ENCODE measurements at places on chromosomes 13 and 19.

GRCh38 chr19:12665281-12665573, 1.3 kb downstream of the MAN2B1 start:
- DNase-seq = peak; percentile 95

DNA sequence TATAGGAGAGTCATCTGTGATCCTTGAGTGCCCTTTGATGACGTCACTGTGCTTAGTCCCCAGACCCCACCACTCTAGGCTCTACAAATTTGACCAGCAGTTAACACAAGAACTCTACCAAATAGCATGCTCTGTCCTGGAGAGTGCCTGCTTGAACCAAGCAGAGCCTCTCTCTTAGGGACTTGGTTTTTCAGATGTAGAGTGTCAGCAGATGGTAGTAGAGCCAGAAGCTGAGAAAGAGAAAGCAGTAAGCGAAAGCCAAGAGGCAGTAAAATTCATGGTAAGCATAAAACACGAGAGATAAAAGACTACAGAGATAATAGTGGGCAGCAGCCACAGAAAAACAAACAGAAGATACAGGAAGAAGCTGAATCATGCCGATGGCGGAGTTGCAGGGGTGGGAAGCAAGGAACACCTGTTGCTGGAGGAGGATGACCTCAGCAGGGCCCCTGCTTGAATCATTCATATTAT, 193.3 kb downstream of the SLC7A1 start:
- no peak for DNase-seq

DNA sequence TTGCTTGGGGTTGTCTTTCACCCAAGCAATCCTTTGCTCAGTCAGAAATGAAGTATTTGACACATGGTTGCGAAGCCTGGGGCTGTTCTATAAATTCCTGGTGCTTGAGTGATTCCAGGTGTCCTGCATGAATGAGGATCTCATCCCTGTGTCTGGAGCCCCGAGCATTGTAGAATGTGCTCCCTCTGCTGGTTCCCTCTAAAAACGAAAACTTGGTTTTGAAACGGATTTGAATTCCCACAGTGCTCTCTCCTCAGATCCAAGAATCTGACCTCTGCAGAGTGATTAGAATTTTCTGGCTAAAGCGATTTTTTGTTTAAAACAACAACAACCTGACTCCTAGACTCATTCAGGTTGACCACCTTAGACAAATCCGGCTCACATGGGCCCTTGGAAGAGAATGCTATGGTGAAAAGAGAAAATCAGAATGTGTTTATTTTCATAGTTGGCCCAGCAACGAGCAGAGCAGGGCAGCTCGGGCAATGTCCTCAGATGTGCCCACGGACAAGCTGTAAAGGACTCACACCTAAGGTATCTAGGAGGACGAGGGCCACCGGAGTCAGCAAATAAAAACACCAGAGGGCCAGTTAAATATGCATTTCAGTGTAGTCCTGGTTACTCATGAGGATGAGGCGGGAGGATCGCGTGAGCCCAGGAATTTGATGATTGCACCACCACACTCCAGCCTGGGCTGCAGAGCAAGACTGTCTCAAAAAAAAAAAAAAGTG, 8.7 kb upstream of the ATP12A start:
- DNase-seq = peak; percentile 62

- no peak for DNase-seq
Measured at GRCh38 chr13:69391756-69392155, 715.9 kb upstream of the ATXN8OS start.

DNA sequence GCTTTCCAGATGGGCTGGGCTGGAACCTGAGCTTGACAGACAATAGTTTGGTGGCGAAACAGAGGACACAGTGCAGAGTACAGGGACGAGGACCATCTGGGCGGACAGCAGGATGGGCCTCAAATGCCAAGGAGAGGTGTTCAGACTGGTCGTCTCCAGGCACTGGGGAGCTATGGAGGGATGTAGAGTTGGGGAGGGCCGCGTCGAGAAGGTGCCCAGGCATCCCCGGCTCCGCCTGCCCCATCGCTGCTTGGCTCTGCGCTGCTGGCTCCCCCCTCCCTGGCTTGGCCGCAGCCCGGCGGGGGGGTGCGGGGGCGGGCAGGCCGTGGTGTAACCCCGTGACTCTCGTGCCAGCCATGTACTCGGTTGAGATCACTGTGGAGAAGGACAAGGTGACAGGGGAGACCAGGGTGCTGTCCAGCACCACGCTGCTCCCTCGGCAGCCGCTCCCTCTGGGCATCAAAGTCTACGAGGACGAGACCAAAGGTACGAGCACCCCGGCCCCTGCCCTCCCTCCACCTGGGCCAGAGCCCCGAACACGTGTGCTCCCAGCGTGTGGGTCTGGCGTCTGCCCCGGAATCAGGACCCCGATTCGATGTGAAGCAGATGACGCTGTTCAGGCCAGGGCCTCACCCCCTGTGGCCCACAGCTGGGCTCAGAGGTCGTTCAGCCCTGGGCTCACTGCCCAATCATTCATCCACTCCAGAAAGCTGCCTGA, 10.8 kb upstream of the MISP start:
- DNase-seq = no peak

DNA sequence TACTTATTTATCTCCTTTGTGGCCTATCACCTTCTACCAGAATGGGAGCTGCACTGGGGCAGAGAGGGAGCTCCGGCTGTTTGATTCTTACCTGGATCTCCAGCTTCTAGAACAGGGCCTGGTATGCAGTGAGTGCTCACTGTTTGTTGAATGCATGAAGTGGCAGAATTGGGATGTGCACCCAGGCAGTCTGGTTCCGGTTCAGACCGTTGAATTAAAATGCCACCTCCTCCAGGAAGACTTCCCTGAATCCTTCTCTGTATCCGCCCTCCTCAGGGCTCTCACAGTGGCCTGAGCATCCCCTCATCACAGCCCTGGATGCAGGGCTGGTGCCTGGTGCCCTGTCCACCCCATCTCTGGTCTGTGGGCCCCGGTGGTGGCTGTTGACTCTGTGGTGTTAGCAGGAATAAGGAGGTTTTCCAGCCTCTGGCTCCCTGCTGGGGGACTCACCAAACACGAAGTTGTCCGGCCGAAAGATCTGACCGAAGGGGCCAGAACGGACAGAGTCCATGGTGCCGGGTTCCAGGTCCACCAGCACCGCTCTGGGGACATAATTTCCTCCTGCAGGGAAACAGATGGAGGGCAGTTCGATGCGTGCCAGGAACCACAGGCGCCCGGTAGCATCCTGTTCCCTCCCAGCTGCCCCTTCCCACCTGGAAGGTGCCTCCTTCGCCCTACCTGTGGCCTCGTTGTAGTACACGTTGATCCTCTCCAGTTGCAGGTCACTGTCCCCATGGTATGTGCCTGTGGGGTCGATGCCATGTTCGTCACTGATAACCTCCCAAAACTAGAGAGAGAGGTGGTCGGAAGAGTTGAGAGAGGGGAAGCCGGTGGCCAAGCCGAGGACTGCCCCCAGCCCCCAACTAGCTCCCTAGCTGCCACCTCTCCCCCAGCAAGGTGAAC, 1.0 kb downstream of the TUBB4A start:
- DNase-seq = no peak

DNA sequence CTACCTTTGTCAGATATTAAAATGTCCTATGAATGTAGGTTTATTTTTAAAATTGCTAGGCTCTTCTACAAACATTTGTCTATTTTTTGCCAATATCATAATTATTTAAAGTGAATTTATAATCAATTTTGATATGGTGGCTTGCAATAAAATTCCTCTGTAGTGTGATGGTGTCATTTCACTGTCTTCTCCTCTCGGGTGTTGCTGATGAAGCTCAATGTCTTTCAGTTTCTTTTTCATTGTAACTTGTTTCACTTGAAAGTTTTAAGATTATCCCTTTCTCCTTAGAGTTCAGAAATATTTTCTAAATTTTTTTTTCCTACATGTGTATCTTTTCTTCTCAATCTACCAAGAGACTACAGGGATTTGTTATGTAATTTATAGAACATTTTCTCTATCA, 267.1 kb upstream of the EDNRB start:
- no peak for DNase-seq

DNA sequence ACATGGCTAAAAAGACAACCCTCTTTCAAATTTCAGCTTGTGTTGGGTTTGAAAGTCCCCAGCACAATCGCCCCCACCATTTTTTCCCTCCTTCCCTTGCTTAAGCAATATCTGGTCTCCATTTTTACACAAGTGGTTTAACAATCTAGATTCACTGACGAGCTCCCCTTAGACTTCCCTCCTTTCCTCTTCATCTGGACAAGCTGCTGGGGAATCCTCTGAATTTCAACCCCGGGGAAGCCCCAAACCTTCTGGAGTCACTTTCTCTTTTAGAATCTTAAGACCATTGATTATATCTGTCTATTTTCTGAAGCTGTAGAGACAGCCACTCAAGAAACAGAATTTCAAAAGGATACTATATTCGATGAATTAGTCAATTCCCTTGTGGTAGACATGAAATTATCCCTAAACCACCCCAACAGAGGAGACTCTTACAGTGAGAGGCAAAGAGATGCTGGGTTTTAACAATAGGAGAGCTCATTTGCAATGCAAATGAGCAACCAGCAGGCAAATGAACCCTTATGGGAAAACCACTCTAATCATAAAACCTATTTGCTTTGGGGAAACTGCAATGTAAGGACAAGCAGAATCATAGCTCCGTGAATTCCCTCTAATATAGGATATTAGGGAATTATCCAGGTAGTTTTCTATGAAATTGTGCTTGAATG, 78.9 kb downstream of the TEX26 start:
- peak; percentile 32 for DNase-seq

DNA sequence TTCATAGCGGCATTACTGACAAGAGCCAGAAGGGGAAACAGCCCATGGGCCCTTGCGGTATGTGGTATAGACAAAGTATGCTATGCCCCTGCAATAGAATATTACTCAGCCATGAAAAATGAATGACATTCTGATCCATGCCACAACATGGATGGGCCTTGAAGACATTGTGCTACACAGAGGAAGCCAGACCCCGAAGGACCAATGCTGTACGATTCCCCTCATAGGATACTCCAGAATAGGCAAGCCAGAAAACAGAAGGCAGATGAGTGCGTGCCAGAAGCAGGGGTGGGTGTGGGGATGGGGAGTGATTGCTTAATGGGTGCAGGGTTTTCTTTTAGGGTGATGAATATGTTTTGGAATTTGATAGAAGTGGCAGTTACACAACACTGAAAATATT, 342.0 kb downstream of the TEX29 start:
- no peak for DNase-seq

Data from suppressor macrophage treated with lipopolysaccharide for 4 hours (primary cell).